ENCODE measurements at places on chromosomes 12 and 14. TPM values are rescaled to one million over a fixed set of nuclear protein-coding genes. Genes with fewer than 3 reads are reported as not detected.

EXOC3L4 gene
- total RNA-seq: not detected

FOXN4 gene
- total RNA-seq: not detected

RTL1 gene
- total RNA-seq: not detected

RFX4 gene
- not detected for total RNA-seq

NINJ2 gene
- total RNA-seq: 24.1 TPM

ZNF705A gene
- total RNA-seq: not detected

ABHD12B gene
- total RNA-seq: not detected
